ENCODE measurements at places on chromosomes 7 and 10. TPM values are rescaled to one million over a fixed set of nuclear protein-coding genes. Genes with fewer than 3 reads are reported as not detected.

The LIPJ gene
- 0.51 TPM for polyA plus RNA-seq

DNA sequence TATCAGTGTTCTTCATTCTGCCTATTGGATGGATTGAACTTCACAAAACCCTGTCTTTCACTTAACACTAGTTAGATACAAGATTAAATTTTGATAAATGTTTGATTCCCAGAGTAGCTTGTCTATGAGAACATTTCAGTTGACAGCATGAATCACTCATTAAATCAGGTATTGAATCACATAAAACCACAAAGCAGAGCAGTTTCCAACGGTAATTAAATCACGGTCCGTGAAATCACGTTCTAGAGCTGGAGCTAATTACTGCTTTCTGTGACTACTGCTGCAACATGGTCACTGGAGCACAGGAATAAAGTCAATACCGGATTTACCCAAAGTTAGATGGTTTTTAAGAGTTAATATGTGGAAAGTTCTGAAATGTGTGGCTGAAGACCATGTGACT is 257.8 kb upstream of the PCDH15 start:
- no peak for DNase-seq

The FLNC gene
- polyA plus RNA-seq: not detected

- DNase-seq: no peak
Observed at GRCh38 chr7:53325061-53325460, 289.6 kb downstream of the POM121L12 start.

The CNNM1 gene
- polyA plus RNA-seq: not detected

DNA sequence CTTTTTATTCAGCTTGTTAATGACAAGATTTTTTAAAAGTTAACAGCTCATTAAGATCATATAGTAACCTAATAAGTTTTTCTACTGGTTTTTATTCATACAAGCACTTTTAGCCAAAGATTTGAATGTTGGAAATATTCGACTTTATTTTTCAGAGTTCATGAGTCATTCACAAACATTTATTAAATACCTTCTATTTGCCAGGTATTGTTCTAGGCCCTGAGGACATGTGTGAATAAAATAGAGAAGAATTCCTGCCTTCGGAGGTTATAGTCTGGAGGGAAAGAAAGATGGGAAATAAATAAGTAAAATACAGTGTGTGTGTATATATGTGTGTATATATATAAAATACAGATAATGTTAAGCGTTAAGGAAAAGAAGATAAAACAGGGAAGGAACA is 31.5 kb downstream of the BTAF1 start:
- no peak for DNase-seq

DNA sequence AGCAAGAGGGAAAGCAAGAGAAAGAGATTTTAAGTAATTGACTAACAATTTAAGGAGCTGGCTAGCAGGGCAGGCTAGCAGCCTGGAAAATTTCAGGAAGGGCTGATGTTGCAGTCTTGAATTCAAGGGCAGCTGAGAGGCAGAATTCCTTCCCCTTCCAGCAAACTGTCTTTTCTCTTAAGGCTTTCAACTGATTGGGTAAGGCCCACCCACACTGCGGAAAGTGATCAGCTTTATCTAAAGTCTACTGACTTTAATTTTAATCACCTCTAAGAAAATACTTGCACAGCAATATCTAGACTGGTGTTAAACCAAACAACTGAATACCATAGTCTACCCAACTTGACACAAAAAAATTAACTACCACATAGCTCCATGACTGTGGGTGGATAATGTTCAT is 303.9 kb downstream of the FZD1 start:
- no peak for DNase-seq

The PNLIPRP3 gene
- not detected for polyA plus RNA-seq

All from naive B cell (primary cell).